Panc1 (cell line): ENCODE measurements at places on chromosomes 1 and 21.

DNA sequence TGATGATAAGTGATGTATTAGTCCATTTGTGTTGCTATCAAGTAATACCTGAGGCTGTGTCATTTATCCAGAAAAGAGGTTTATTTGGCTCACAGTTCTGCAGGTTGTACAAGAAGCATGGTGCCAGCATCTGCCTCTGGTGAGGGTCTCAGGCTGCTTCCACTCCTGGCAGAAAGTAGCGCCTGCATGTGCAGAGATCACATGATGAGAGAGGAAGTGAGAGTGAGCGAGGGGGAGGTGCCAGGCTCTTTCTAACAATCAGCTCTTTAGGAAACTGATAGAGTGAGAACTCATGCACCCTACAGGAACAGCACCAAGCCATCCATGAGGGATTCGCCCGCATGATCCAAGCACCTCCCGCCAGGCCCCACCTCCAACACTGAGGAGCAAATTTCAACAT lies 2.2 kb upstream of the FHAD1 start:
- DNase-seq, result no peak

GRCh38 chr1:9595968-9596340 lies 7.2 kb downstream of the TMEM201 start:
- no peak for DNase-seq

- DNase-seq, result no peak
Measured at GRCh38 chr1:222592171-222592570, 2.4 kb upstream of the TAF1A start.

GRCh38 chr1:115838431-115839028 lies 2.4 kb downstream of the NHLH2 start:
- no peak for DNase-seq

DNA sequence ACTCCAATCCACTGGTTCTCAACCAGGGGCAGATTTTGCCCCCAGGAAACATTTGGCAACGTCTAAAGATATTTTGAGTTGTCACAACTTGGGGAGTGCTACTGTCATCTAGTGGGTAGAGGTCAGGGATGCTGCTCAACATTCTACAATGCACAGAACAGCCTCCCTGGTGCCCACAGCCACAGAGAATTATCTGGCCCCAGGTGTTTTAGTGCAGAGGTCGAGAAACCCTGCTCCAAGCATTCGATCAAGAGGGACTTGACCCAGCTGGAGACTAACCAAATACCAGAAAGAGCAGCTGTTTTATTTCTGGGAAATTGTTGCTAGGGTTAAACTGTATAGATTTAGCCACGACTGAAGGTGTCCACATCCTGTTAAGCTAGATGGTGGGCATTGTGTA lies 19.2 kb downstream of the CD247 start:
- no peak for DNase-seq

DNA sequence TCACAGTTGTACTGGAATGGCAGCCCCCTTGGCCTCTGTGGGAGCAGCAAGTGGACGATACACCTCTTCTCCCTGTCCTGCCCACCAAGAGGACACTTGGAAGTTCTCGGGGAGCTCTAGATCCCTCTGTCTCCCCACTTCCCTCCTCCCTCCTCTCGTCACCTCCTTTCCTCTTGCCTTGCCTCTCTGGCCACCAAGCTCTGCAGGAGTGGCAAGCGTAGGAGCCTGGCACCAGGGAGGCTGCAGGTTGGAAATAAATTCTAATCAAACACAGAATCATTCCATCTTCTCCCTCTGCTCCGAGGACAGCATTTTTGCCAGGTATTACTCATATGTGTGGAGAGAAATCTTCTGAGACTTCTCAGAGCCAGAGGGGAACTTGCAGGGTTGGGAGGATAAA lies 20.8 kb downstream of the CAMK2N1 start:
- no peak for DNase-seq

DNA sequence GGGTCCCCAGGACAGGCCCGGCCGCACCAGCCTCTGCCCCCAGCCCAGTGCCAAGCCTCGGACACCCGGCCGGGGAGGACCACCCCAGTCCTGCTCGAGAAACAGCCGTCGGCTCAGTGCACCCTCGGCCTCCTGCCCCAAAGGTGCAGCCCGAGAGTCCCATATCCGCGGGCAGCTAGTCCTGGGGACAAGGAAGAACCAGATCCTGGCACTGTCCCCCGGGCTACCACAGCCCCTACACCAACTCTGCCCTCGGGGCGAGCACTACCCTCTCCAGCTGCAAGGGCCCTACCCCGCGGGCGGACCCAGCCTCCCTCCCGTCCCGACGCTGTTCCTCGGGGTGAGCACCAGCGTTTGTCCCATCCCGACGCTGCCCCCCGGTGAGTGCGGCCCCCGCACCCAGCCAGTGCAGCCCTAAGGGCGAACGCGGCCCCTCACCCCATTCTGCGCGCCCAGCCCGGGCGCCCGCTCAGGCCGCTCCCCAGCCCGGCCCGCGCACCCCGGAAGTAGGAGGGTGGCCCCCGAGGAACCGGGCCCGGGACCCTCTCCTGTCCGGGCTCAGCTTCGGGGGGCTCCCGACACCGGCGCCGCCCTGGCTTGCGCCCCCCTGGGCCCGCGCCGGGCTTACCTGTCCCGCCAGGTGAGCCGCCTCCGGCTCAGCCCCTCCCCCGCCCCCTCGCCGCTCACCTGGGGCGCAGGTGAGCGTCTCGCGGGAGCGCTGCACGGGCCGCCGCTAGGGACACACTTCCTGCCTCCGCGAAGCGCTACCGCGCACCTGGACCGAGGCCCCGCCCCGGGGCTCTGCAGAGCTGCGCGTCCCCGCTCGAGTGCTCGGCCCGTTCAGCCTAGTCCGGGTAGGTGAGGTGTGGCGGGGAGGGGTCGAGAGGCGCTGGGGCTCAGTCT lies at the start of gene KDF1:
KDF1 (minus strand) TSS at position 747 of the 903 bp plus-strand sequence. CDS start 8,088 bp downstream, outside the sequence.
- DNase-seq, result no peak

GRCh38 chr21:36640721-36641244 lies 58.1 kb upstream of the SIM2 start:
- no peak for DNase-seq

DNA sequence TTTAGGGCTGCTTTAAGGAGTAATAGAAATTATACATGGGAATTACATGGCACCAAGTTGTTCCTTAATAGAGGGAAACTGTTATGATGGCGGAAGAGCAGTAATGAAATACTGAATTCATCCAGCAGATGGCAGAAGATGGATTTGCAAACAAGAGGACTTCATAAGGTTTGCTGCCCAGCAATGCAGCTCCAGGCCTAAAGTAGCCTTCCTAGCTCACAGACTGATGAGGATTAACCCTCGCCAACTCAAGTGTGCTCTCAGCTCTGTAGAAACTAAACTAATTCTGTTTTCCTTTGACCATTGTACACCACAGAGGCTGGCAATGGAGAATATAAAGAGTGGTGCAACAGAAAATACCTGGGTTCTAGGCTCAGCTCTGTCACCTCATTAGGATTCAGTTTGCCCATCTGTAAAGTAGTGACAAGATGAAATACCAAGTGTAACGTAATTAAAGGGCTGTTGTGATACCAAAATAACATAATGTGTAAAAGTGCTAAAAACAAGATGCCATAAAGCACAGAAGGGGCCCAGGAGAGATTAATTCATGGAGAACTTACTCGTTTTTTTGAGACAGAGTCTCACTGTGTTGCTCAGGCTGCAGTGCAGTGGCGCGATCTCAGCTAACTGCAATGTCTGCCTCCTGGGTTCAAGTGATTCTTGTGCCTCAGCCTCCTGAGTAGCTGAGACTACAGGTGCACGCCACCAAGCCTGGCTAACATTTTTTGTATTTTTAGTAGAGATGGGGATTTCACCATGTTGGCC lies 102.4 kb upstream of the SERBP1 start:
- peak; percentile 80 for DNase-seq

- no peak for DNase-seq
Measured at GRCh38 chr1:146051452-146051851, 29.9 kb upstream of the HJV start.

- DNase-seq, result no peak
Measured at GRCh38 chr1:107494061-107494460, 353.2 kb downstream of the NTNG1 start.

DNA sequence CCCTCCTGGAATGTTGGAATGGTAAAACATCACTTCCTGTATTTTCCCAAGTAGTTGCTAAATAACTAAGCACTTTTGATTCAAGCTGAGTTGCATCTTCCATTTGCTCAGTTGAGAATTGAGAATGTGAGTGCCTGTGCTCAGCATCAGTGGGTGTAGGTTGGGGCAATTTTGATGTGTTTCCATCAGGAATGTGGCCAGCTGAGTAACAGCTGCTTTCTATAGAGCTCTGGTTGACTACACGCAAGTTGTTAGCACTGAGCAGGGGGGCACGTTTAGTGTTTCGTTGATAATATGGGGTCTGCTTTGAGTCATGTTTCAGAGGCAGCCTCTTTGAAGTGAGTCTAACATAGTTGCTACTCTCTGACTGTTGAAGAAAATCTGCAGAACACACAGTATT lies 41.5 kb downstream of the LRRC53 start:
- DNase-seq, result no peak

DNA sequence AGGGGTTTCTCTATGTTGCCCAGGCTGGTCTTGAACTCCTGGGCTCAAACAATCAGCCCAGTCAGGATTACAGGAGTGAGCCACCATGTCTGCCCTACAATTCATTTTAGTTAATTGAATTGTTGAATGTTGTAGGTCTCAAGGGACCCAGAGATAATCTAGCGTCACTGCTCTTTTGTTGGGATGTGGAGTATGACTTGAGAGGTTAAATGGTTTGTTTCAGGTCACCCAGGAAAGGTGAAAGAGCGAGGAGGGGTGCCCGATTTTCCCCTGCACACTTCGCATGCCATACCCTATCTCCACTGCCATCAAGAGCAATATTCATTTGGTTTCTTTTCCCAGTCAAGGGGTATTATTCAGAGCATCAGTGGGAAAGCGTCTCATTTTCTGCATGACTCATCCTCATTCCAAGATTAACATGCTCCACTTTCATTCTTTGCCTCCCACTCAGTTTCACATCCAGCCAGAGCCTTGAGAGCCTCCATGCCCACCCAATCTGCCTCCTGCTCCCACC lies 13.1 kb upstream of the SLC30A1 start:
- DNase-seq, result no peak

- no peak for DNase-seq
Measured at GRCh38 chr1:153400244-153400643, 9.4 kb upstream of the S100A8 start.

- no peak for DNase-seq
Measured at GRCh38 chr1:175148068-175148467, 44.5 kb downstream of the KIAA0040 start.

GRCh38 chr1:24215226-24215814 lies 28.2 kb upstream of the IFNLR1 start:
- DNase-seq, result no peak

DNA sequence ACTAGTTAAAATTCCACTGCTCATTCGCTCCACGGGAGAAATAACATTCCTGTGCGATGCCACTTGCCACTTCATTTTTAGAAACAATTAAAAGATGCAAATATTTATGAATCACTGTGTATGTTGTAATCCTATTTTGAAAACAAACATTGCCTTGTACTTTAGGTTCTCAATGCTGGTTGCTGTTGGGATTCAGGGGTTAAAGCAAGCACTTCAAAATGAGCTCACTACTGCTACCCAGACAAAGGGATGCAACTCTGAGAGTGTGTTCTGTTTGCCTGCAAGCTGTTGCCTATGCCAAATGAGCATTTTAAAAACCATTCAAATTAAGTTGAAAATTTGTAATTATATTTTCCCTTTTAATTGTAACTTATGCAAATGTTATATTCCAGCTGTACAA lies 87.5 kb downstream of the RWDD3 start:
- DNase-seq, result no peak

GRCh38 chr1:55171694-55172093 lies 43.5 kb downstream of the USP24 start:
- DNase-seq, result no peak

GRCh38 chr1:205688171-205689080 lies 8.1 kb upstream of the SLC45A3 start:
- DNase-seq, result no peak

DNA sequence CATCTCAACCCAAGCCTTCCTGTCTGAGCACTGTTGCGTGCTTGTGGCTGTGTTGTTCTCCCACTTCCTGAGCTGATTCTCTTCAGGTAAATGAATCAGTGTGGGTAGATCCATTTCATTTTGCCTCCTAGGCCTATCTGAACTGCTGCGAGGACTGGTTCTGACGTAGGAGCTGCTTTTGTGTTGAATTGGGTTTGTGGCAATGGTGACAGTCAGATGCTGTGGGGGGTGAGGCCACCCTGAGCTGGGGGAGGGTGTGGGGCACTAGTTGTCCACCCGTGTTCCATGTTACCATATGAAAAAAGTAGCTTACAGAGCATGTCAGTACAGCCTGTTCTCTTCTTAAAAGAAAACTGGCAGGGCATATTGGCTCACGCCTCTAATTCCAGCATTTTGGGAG lies 81.5 kb downstream of the MRPS6 start:
- DNase-seq, result no peak

DNA sequence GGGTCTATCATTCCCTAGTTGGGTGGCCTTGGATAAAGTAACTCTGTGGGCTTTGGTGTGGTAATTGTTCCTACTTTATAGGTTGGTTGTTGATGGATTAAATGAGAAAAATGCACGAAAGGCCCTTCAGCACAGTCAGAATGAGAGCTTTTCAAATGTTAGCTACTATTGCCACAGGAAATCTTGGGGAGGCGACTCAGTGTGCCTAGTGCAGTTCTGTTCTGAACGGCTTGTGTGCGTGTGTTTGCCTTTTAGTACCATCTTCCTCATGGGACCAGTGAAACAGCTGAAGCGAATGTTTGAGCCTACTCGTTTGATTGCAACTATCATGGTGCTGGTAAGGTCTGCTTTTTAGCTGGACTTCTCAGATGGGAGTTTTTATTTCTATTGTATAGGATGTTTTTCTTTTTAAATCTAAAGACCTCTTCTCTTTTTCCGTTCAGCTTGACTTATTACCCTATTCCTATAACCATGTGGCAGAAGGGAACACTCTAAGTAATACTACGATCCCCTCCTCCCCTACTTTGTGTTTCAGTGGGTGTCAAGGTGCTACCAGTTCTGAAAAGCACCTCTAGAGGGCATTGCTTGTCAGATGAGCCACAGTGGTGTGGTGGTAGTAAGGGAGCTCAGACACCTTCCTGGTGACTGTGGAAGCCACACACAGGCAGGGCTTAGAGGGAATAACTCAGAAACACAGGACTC lies 9.2 kb downstream of the SFT2D2 start:
- DNase-seq, result peak; percentile 24

DNA sequence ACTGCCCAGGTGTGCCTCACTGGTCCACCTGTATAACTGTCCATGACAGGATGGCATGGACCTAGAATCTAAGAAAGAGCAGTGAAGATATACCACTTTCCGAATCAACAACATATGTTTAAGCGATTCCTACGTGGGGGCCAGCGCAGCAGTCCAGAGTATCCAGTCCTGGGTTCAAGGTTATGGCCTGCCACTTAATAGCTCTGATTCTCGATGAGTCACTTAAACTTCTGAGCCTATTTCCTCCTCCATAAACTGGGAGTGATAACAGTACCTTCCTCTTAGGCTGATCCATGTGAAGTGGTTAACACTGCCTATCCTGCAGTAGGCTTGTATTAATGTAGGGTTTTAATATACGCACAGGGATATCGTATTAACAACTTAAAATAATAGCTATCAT lies 2.8 kb downstream of the STPG1 start:
- DNase-seq, result no peak

GRCh38 chr1:243473227-243474135 lies 217.6 kb downstream of the SDCCAG8 start:
- DNase-seq, result no peak
